Smooth muscle cell of bladder (primary cell): ENCODE measurements at places on chromosomes 2 and 18. TPM values are rescaled to one million over a fixed set of nuclear protein-coding genes. Genes with fewer than 3 reads are reported as not detected.

Gene NR4A2
- total RNA-seq: 0.09 and 1.00 TPM in 2 replicates

Gene IL36RN
- 0.09 TPM in 1 of 2 replicates, not detected in the other for total RNA-seq

Gene EFHD1
- not detected in 2 replicates for total RNA-seq

Gene WNT10A
- total RNA-seq: not detected in 2 replicates

Gene RGPD3
- 0.09 and 0.14 TPM in 2 replicates for total RNA-seq

Gene SPDYA
- total RNA-seq: 0.71 and 1.4 TPM in 2 replicates

Gene TWIST2
- 45.2 and 60.6 TPM in 2 replicates for total RNA-seq

Gene RFX8
- 1.3 and 2.0 TPM in 2 replicates for total RNA-seq

Gene FMNL2
- 20.8 and 21.2 TPM in 2 replicates for total RNA-seq

Gene IL1R2
- 1.1 and 1.7 TPM in 2 replicates for total RNA-seq

Gene MC4R
- total RNA-seq: not detected in 2 replicates
